HFFc6 (cell line): ENCODE measurements at places on chromosomes 5 and 9. TPM values are rescaled to one million over a fixed set of nuclear protein-coding genes. Genes with fewer than 3 reads are reported as not detected.

- no peak for DNase-seq
Measured at GRCh38 chr5:98989727-98990126, 60.9 kb upstream of the CHD1 start.

- DNase-seq: no peak
Measured at GRCh38 chr9:32067261-32067660, 317.2 kb upstream of the ACO1 start.

Gene KDM3B
- total RNA-seq: 30.7 to 36.7 TPM (median 33.1 TPM) in 3 replicates

Gene WWC1
- 3.5 and 7.2 TPM in 2 replicates for total RNA-seq

DNA sequence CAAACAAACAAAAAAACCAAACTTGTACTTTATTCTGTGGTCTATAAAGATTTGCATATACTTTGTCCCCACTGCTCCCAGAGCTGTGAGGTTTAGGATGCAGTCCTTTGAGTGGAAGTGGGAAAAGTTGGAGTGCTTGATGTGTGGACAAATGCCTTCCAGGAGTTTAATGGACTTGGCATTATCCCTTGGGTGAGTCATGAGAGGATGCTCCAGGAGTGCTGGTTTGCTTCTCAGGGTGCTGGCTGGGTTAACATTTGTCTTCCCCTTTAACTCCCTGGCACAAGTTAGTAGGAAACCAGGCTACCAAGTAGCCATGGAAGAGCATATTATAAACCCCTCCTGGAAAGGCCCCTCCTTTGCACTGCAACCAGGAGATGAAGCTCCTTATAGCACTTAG is 417.4 kb upstream of the RIOK2 start:
- DNase-seq: no peak

Gene IL7R
- total RNA-seq: 42.4 to 62.1 TPM (median 46.7 TPM) in 3 replicates

GRCh38 chr9:95920017-95920416 is 44.5 kb downstream of the ERCC6L2 start:
- DNase-seq: no peak

GRCh38 chr9:113854310-113854709 is 21.8 kb upstream of the ZNF618 start:
- no peak for DNase-seq

GRCh38 chr5:17802256-17802655 is 168.0 kb downstream of the TAF11L14 start:
- no peak for DNase-seq

Gene SMIM33
- not detected in 3 replicates for total RNA-seq

Gene LMNB1
- 26.4 to 55.2 TPM (median 43.3 TPM) in 3 replicates for total RNA-seq

Gene FOXD1
- 39.1 to 52.7 TPM (median 45.7 TPM) in 3 replicates for total RNA-seq

DNA sequence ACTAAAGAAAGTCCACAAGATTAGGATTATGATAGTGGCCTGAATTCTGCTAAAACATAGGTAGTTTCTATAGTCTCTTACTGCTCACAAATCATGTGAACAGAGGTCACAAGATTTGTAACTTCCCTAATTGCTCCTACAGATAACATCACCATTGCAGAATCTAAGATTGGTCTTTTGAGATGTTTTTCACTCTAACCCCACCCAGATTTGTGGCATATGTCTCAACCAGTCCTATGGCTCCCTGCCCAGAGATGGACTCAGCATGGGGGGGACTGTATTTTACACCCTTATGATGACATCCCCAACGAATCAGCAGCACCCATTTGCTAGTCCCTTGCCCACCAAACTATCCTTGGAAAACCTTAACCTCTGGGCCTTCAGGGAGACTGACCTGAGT is 1046.2 kb downstream of the CDH12 start:
- DNase-seq: no peak

GRCh38 chr9:127858041-127858512 is 3.6 kb upstream of the ENG start:
- DNase-seq: no peak

GRCh38 chr9:90846770-90847419 is 45.3 kb downstream of the SYK start:
- DNase-seq: no peak

Gene CXXC5
- total RNA-seq: 49.2 to 58.5 TPM (median 55.7 TPM) in 3 replicates

DNA sequence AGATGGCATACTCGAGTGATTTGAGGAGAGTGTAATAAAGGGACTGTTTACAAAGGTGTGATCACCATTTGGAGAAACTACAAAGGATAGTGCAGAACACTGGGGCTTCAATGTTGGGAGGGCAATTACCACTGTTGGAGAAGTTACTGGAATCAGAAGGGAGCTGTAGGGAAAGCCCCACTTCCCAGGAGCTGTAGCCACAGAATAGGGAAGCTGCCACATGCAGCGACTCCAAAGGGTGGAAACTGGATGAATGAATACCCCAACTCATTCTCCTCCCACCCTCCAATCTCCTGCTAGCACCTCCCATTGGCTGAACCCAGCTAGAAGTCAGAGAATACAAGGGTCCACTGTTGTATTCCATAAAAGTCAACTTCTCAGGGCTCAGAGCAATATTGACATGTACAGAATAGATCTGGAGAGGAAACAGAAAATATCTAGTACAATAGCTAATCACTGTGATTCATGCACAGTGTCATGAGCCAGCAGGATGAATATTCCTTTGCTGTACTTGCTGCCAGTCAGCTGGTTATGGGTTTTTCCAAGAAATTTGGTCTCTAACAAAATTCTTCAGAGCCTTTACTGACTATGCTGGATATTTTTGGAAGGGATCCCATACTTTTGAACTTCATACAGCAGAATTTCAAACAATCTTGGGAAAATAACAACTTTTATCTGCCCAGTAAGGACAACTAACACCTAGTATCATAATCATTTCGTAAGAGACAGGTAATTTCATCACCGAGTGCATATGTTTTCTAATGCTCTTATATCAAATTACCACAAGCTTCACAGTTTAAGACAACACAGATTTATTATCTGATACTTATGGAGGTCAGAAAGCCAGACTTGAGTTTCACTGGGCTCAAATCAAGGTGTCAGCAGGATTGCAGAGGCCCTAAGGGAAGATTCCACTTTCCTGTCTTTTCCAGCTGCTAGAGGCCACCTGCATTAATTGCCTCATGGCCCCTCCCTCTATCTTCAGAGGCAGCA is 39.6 kb downstream of the PDCD1LG2 start:
- DNase-seq: peak; percentile 60

Gene ACTBL2
- not detected in 3 replicates for total RNA-seq

DNA sequence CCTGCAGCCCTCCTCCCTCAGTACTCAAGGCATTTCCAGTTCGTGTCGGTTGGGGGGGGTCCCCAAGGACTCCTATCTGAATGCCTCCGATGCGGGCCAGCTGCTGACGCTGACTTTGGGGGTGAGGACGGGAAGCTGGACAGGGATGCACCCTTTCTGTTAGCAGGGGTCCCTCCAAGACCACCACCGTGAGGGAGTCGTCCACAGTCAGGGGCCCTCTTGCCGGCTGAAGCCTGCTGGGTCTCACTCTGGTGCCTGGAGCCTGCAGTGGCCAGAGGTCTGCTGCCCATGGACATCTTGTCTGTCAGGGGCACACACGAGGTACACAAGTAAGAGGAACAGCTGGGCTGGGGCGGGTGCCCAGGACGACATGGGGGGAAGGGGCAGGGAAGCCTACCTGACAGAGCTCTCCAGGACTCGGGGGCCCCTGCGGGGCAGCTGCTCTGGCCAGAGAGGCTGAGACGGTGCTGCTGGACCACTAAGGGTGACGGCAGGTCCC is 9.1 kb upstream of the ZDHHC11 start:
- DNase-seq: no peak
